RWPE1 (cell line): ENCODE measurements at places on chromosomes 11 and 22.

GRCh38 chr11:122963961-122964360 is 17.7 kb downstream of the BSX start:
- DNase-seq, result peak; percentile 30

GRCh38 chr11:35566181-35566580 is 40.8 kb upstream of the PAMR1 start:
- DNase-seq, result no peak

DNA sequence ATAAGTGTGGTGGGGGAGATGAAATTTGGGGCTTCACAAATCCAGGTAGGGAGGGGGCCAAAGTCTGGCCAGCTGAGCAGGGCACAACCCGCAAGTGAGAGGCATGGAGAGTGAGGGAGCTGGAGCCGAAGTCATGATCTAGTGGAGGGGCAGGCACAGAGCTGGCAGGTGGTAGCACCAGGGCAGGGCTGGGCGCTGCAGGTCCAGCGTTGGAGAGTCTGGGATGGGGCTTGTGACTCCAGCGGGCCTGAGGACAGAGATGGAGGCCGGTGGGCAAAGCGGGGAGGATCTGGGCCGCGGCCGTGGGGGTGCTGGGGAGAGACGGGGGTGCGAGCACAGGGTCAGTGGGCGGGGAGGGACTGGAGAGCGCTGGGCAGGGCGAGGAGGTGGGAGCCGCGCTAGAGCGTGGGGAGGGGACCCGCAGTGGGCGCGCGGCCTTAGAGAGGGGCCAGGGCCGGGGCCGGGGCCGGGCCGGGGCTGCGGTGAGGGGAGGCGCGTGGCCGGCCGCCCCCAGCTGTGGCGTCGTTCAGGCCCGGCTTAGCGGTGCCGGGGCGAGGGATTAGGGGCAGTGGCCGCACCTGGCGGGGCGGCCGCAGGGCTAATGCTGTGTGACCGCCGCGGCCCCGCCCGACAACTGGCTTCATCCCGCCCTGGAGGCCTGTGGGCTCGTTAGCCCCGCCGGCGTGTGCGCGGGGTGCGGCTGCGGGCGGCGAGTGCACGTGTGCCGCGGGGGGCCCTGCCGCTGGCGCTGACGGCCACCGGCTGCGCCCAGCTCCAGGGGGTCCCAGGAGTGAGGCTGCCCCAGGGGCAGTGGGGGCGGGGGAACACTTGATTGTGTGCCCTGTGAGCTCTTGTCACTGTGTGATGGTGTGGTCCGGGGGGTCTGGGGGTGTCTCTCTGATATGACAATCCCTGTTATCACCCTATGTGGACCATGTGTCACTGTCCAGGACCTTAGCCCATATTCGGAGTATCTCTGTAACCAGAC is 23.6 kb upstream of the MYOD1 start:
- DNase-seq, result no peak

DNA sequence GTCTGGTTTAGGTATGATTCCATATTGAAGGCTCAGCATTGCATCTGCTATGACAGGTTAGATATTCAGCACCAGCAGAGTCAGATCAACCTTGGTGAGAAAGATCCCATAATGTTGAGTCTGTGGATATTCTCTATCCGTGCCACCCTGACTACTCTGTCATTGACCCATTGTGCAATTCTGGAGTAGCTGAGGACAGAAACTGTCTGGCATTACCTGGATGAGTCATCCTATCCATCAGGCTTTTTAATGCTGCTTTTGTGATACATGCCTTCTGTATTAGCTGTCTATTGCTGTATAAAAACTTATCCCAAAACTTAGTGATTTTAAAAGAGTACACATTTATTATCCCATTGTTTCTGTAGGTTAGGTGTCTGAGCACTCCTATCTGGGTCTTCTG is 189.1 kb upstream of the FAT3 start:
- DNase-seq, result peak; percentile 59

DNA sequence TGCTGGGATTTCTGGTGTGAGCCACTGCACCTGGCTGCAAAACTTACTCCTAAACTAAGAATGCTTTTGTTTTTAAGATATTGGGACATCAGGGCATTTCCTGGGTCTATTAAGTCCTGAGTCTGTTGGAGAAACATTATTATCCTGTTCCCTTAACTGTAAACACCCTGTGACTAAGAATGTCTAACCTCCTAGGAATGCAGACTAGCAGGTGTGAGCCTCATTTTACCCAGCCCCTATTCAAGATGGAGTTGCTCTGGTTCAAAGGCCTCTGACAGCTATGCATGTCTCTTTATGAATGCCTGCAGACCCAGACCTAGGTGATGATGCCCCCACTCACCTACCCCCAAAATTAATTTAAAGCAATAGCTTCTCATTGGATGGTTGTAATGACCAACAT is 46.2 kb downstream of the DEPDC5 start:
- peak; percentile 57 for DNase-seq

DNA sequence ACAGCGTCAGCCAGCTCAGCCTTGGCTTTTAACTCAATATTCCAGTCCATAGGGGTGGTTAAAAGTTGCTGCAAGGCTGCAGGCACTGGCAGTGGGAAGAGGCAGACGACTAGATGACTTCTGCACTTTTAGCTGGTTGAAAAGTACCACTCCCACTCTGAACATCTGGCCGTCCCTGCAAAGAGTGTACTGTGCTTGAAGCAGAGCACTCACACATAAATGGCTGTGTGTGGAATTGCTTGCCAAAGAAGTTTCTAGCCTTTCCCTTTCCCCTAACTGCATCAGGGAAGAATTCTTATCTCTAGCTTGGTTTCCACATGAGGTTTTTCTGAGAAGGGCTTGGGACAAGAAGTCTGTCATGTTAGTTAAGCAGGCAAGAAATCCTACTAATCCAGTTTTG is 5.1 kb upstream of the PHLDB1 start:
- DNase-seq, result no peak

DNA sequence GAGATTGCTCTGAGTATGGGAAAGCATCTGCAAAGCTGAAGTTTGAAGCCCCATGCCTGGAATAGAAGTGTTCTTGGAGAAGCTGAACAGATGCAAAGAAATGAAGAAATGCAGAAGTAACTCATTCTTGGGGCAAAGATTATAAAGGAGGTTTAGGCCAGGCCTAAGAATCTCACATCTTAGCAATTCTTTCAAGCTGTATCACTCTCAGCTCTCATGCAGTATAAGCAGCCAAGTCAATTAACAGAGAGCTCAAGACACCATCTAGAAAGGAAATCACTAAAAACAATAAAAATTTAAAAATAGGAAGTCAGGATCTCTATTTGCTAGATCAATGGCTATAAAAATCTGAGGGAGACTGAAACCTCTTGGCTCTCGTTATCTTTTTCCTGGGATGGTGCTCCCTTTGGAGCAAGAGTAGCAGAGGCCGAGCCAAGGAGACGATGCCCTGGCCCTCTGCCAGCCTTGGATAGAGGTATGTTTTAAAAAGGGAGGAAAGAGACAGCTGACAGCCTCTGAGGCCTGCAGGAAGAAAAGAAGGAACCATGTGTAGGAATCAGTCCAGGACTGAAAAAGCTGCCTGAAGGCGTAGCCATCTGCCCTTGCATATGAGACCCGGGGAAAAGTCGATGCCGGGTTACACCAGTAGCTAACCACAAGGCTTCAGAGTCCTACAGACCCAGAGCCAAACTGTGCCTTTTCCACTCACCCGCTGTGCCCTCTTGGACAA is 229.8 kb downstream of the BLID start:
- no peak for DNase-seq

- DNase-seq, result no peak
These were observed 8.8 kb upstream of the C11orf91 start for GRCh38 chr11:33709466-33709865.

DNA sequence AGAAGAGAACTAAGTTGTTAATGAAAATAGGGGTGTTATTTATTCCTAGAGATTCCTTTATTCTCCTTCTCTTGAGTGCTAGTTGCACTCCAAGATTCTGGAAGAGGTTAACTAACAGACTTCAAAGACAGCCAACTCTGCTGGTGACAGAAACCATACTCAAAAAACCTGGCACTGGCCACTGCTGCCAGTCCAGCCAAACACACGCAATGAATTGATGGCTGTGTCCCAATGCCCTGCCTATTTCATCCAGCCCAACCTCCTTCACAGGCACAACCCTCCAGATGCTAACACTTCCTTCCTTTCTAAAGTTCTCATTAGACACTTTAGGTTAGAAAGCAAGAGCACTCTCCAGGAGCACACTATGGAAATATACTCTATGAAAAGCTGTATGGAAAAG is 150.8 kb upstream of the C11orf58 start:
- no peak for DNase-seq
